Stimulated activated CD8-positive, alpha-beta memory T cell treated with anti-CD3 and anti-CD28 coated beads, Interleukin-4, amount 100 ng/mL, for 24 hours (primary cell): ENCODE measurements at places on chromosomes 12 and 14.

DNA sequence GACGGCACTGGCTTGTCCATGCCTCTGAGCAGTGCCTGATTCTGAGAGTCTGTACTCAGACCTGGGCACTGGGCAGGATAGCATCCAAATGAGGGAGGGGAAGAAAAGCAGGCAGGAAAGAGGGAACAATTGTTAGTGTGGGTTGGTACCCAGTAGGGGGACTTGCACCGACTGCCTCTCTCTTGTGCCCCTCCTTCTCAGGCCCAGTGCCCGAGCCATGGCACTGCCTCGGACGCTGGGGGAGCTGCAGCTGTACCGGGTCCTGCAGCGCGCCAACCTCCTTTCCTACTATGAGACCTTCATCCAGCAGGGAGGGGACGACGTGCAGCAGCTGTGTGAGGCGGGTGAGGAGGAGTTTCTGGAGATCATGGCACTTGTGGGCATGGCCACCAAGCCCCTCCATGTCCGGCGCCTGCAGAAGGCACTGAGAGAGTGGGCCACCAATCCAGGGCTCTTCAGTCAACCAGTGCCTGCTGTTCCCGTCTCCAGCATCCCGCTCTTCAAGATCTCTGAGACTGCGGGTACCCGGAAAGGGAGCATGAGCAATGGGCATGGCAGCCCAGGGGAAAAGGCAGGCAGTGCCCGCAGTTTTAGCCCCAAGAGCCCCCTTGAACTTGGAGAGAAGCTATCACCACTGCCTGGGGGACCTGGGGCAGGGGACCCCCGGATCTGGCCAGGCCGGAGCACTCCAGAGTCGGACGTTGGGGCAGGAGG lies 2.2 kb downstream of the NAB2 start:
- DNase-seq = no peak

GRCh38 chr14:36580141-36580855 lies 2.1 kb downstream of the NKX2-8 start:
- no peak for DNase-seq

DNA sequence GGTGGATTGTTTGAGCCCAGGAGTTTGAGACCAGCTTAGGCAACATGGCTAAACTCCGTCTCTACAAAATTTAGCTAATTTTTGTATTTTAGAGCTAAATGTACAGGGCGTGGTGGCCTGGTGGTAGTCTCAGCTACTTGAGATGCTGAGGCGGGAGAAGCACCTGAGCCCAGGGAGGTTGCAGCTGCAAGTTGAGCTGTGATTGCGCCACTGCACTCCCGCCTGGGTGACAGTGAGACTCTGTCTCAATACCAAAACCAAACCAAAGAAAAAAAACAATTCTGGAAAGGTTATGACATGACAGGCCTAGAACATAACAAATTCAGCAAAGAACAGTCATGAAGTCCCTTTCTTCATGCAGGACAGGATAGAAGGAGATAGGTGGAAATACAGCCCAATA lies 25.7 kb downstream of the WDR89 start:
- no peak for DNase-seq

DNA sequence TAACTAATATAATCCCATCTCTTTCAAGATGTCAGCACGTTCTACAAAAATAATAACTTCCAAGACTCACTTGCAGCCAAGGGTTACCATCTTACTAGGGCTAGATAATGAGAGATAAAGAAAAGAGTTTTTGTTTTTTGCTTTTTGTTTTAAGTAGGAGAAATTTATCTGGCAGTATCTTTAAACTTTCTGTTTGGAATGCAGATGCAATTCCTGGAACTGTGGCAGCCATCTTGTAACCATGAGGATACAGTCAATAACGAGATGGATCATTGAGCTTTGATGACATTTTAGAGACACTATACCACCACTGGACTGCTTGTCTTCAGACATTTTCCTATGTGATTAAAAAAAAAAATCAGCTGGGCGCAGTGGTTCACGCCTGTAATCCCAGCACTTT lies 171.2 kb upstream of the ARID2 start:
- DNase-seq = no peak

DNA sequence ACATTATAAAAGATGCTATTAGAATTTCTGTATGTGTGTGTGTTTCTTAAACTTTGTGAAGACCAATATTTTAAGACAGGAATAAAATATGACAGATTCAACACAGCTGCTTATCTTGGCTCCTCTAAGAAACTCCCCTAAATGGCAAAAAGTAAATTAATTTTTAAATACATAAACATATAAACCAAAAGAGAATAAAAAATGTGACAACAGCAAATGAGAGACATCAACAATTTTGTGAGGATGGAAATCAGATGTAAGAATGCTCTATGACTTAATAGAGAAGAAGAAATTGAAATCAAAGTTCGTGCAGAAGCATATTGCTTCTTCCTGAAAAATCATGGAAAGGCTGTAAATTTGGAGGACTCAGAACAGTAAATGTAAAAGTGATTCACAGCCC lies 1083.8 kb downstream of the FLRT2 start:
- no peak for DNase-seq

DNA sequence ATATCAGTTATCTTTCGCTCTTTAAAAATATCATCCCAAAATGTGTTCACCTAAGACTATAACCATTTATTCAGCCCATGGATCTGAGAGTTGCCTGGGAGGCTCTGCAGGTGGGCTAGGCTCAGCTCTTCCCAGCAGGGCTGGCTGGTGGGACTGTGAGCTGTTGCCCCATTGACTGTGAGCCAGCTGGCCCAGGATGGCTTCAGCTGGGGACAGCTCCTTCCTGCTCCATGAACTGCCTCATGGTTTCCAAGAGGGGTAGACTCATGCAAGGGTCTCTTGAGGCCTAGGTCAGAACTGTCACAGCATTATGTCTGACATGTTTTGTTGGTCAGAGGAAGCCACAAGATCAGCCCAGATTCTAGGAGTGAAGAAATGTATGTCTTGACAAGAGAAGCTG lies 114.1 kb upstream of the E2F7 start:
- no peak for DNase-seq

DNA sequence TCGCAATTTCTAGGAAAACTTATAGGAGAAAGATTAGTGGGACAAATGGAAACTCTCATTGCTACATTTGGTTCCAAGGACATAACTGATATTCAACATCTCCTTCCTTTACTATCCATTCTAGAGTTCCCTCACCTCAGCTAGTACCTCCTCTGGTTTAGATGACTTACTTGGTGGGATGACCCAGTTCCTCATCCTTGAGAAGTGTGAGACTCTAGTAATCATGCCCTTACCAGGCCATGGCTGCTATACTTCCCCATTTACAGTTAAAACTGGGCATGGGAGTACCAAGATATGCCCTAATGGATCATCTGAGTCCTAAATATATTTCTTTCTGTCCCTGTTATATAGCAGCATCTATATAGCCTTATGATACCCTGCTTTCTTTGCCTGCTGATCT lies 58.1 kb downstream of the IFT81 start:
- no peak for DNase-seq

GRCh38 chr14:44339862-44340261 lies 167.2 kb downstream of the FSCB start:
- no peak for DNase-seq

- no peak for DNase-seq
Measured at GRCh38 chr12:77992760-77993159, 162.1 kb downstream of the NAV3 start.

GRCh38 chr12:128690641-128691040 lies 133.1 kb downstream of the SLC15A4 start:
- DNase-seq = no peak

DNA sequence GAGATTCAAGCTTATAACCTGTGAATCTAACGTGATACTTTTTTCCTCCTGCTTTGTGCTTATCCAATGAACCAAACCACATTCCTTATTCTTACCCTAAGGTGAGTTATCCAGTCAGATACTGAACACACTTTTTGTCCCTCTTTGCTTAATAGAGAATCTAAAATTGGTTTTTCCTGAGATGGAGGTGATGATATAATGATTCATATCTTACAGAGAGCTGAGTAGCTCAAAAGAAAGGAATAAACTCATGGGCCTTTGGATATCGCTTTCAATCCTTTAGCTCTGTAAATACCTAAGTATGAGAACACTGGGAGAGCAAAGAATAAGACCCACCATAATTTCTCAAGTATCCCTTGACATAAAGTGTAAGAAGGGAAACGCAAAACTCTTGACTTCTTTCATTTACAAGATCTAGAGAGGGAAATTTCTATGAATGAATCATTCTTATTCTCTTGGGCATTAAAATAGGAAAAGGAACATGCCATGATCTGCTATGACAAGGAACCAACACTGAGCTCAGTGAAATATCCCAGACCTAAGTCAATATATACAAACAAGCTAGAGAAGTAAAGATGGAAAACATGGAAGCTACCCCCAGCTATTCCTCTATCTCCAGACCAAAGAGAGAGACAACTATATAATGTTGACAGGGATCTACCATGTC lies 81.8 kb upstream of the STAC3 start:
- DNase-seq = no peak

GRCh38 chr14:20848316-20848954 lies 42.8 kb upstream of the RNASE3 start:
- no peak for DNase-seq

DNA sequence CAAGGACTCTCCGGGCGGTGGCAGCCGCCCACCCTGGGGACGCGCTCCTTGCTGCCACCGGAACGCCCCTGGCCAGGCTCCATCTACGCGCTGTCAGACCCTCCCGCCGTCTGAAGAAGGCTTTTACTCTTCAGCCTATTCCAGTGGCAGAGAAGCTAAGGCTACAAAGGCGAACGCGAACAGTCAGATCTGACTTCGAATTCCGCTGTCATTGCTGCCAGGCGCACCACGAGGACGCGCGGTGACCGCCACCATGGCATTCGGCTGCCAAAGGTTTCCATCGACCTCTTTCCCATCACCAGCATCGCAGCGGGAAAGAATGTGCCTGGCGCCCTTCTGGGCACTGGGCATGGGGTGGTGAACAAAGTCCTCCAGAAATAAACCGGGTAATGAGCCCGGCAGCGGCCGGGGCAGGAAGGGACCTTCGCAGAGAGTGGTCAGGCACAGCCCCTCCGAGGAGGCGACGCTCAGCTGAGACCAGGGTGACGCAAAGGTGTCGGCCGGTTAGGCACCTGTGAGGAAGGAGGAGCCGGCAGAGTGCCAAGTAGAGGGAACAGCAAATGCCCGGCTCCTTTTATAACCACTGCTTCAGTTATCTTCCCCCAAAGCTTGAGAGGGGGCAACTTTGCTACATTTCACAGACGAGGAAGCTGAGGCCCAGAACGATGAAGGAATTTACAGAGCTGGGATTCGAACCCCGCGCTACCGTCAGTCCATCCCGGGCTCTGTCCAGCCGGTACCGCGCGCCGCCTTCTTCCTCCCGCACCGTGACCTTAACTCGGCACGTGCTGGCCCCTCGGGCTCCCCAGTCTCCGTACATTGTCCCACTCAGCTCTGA lies 1.9 kb upstream of the RFX4 start:
- no peak for DNase-seq

GRCh38 chr14:86626530-86626929 lies 1096.6 kb downstream of the FLRT2 start:
- DNase-seq = no peak

- no peak for DNase-seq
Measured at GRCh38 chr12:122155705-122156104, 18.3 kb downstream of the IL31 start.

DNA sequence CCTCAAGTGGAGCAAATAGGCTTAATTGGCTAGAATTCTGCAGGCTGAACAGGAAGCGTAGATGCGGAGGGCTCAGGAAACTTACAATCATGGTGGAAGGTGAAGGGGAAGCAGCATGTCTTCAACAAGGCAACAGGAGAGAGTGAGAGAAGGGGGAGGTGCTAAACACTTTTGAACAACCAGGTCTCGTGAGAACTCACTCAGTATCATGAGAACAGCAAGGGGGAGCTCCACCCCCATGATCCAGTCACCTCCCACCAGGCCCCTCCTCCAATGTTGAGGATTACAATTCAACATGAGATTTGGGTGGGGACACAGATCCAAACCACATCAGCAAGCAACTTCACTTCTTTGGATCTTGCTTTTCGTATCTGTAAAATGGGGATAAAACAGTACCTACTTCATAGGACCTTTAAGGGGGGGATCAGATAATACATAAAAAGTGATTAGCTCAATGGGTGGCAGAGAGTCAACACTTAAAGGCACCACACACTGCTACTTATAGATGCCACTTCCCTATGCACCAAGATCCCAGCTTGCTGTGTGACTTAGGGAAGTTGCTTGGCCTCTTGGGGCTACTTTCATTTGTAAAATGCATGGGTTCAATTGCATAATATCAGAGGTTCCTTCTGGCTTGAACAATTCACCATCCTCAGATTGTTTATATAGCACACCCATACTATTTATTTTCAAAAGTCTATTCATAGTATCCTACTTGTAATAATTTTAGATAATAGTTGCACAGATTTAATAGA lies 184.8 kb upstream of the RPH3A start:
- DNase-seq = no peak

GRCh38 chr12:1348606-1349005 lies 245.8 kb downstream of the FBXL14 start:
- no peak for DNase-seq

GRCh38 chr12:24015833-24016160 lies 66.3 kb upstream of the SOX5 start:
- DNase-seq = no peak

DNA sequence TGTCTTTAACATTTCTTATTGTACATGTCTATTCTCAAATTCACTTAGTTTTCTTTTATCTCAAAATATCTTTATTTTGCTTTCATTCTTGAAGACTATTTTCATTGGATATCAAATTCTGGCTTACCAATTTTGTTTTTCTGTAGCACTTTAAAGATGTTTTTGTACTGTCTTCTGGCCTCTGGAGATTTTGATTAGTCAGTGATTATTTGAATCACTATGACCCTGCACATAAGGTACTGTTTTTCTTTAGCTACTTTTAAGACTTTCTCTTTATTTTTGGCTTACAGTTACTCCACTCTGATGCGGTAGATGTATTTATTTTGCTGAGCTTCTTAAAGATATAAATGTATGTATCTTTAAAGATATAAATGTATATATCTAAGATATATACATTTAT lies 49.6 kb downstream of the MYRFL start:
- no peak for DNase-seq

- no peak for DNase-seq
Measured at GRCh38 chr12:94769776-94770759, 119.7 kb upstream of the TMCC3 start.

- DNase-seq = no peak
Measured at GRCh38 chr12:110244372-110244771, 36.7 kb upstream of the ATP2A2 start.
